MM.1S (cell line): ENCODE measurements at places on chromosomes 4 and X.

DNA sequence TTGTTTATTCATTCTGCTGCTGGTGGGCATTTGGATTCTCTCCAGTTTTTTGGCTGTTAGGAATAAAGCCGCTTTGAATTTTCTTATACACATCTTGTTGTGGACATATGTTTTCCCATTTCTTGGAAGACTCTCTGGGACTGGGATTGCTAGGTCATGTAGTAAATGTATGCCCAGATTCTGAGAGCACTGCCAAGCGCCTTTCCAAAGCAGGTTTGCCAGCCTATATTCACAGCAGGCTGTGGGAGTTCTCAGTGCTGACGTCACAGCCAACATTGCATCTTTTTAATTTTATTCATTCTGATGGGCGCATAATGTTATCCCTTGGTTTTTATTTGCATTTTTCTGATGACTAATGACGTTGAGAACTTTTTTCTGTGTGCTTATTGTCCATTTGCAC lies 24.1 kb downstream of the TMEM271 start:
- DNase-seq: no peak

DNA sequence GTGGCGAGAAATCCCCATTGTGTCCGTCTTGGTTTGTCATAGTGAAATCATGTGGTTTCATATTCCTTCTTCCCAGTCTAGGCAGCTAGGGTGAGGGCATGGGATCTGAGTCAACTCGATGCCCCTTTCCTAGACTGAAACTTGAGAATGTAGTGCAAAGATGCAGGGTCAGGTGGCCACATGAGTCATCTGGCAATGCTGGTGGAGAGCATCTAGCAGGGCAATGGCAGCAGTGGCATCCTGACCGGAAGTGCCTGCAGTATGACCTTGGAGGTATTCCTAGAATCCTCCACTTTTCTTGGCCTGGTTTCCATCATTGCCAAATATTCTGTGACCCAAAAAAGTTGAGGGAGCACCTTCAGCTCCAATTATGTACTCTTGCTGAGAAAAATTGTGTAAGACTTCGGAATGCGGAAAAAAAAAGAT lies 39.1 kb upstream of the TMEM184C start:
- no peak for DNase-seq

GRCh38 chr4:68076194-68076593 lies 53.5 kb downstream of the TMPRSS11F start:
- no peak for DNase-seq

DNA sequence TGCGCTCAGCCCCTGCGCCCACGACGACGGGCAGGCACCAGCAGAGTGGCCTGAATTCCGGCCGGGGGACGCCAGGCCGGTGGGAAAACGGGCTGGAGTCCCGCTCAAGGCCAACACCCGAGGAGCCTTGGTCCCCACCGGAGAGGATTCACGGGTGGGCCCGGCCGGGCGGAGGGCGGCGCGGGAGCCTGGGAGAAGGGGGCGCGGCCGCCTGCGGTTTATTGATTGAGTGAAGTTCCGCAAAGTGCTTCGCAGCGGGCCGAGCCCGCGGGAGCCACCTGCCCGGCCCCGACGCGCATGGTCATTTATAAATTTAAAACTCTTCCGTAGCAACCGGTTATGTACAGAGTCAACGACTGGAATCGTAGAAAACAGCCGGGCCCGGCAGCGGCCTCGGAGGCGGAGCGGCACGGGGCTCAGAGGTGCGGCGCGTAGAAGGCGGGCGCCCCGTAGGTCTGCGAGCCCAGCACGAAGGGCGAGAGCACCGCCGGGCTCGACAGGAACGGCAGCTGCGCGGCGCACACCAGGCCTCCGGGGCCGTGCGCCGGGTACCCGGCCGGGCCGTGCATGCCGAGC lies 3.6 kb downstream of the NKX1-1 start:
- DNase-seq: no peak

DNA sequence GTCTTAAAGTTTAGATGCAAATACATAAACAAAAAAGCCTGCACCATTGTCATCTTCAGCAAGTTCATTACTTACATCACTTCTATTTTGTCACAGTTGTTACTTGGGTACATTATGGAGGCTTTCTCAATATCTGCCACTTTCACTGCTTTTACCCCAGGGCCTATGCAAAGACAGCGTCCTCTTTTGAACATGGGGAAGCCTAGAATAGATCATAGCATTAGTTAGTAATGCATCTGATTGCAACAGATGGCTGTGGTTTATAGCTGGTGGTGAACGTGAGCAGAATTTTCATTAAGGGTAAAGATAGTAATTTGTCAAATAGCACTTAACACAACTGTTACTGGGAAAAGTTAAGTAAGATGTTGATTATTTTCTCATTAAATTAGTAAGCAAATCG lies 729 bp downstream of the CXCL11 start:
- no peak for DNase-seq

DNA sequence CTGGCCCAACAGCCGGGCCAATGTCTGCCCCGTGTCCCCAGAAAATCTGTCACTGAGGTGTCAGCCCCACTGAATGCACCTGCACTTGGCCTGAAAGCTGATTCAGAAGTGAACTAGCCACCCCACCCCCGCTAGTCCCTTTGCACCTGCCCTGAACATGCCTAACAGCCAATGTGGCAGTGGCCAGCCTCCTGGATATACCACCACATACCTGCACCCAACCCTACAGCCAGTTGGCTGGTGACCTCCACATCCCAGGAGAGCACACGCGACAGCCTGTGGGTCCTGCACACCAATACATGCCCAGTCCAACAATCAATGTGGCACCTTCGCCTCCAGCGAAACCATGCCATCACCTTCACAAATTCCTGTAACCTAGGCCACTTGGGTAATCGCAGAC lies 116.7 kb downstream of the GALNTL6 start:
- DNase-seq: no peak

GRCh38 chr4:19684084-19684483 lies 567.6 kb upstream of the SLIT2 start:
- DNase-seq: no peak

GRCh38 chr4:171742436-171742835 lies 70.8 kb upstream of the GALNTL6 start:
- DNase-seq: no peak

- no peak for DNase-seq
Observed at GRCh38 chr4:136863756-136864155, 668.5 kb downstream of the PCDH18 start.

GRCh38 chr4:78585633-78586032 lies 34.1 kb downstream of the ANXA3 start:
- no peak for DNase-seq

DNA sequence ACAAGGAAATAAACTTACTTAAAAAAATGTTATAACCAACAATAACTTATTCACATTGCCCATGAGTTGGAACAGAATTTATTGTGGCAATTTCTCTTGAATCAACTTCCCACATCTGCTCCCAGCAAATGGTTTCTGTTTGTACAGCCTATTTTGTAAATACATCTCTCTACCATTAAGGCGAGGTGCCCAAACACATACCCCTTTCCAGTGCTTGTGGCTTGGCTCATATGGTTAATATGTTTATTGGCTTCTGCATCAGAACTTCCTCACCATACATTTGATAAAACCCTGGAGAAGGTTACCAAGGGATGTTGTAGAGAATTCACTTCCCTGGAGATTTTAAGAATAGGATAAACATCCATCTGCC lies 207.1 kb downstream of the SOWAHB start:
- DNase-seq: no peak

- no peak for DNase-seq
Observed at GRCh38 chr4:128979934-128980333, 113.4 kb downstream of the SCLT1 start.

- no peak for DNase-seq
Observed at GRCh38 chrX:110277609-110278008, 40.3 kb downstream of the AMMECR1 start.

GRCh38 chrX:39826813-39827543 lies 270.8 kb downstream of the BCOR start:
- no peak for DNase-seq

- DNase-seq: no peak
Observed at GRCh38 chrX:53606456-53606855, 80.1 kb downstream of the HUWE1 start.

DNA sequence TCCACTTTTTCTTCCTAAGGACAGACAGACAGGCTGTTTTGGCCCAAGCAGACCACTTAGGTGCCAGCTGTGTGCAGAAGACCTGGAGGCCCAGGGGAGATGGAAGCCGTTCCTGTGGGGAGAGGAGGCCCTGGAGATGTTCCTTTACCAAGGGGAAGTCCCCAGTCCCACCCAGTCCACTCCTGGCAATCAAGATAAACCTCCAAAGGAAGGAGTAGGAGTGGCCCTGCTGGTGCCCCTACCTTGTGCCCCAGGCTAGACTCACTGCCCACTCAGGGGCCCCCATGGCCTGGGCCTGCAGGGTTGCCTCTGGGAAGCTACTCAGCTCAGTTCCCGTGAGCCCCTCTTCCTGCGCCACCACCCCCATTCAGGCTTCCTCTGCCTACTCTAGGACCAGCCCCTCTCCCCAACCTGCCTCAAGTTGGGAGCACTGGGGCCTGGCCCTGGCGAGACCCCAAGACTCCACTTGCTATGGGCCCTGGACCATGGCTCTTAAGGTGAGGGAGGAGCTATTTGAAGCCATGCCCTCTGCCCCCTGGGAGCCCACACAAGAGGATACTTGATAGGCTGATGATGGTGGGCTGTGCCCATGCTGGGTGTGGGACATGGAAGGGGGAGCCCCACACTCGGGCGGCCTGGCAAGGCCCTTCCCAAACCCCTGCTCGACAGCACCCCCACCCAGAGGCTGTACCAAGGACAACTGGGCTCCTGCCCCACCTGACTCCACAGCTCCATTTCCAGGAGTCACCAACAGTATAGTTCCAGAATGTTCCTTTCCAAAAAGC lies 24.8 kb upstream of the RNF4 start:
- no peak for DNase-seq

- no peak for DNase-seq
Observed at GRCh38 chrX:115525486-115525885, 35.5 kb upstream of the PLS3 start.

DNA sequence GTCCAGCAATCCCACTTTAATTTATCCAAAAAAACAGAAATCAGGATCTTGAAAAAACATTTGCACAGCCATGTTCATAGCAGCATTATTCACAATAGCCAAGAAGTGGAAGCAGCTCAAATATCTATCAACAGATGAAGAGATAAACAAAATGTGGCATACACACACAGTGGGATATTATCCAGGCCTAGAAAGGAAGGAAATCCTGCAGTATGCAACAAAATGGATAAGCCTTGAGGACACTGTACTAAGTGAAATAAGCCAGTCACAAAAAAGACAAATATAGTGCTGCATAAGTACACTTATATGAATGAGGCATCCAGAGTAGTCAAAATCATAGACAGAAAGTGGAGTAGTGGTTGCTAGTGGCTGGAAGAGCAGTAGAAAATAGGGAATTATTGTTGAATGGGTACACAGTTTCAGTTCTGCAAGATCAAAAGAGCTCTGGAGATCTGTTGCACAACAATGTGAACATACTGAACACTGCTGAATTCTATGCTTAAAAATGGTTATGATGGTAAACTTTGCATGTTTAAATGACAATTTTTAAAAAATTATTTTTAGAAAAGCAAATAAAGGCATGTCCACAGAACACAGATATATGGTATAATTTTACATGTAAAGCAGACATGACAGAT lies 25.6 kb downstream of the CHM start:
- DNase-seq: no peak

GRCh38 chr4:154738426-154738825 lies 5.4 kb upstream of the LRAT start:
- no peak for DNase-seq

DNA sequence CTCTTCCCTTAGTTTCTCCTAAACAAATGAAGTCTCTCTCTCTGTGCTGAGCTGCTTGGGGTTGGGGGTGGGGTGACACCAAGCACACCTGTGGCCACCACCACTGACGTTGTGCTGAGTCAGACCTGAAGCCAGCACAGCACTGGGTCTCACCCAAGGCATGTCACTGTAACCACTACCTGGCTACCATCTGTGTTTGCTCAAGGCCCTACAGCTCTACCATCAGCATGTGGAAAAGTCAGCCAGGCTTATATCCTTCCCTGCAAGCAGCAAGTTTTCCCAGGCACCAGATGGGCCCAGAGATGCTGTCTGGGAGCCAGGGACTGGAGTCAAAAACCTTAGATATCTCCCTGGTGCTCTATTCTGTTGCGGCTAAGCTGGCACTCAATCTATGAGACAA lies 6.9 kb downstream of the CXCL10 start:
- DNase-seq: peak; percentile 98

DNA sequence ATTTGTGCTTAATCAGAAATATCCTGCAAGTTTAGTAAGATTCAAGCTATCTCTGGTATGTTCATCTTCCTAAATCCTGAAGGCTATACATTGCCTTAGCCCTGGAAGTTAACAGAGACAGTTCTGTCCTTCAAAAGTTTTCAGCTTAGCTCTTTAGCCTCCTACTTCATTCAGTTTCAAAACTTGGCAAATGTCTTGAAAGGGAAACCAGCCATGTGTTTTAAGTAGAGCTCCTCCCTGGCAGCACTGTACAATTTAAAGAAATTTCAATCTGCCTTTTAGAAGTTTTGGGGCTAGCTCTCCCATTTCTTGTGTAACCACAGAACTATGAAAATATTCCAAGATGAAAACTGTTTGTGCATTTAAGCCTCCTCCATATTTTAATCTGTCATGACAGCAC lies 47.0 kb downstream of the FANCB start:
- no peak for DNase-seq

DNA sequence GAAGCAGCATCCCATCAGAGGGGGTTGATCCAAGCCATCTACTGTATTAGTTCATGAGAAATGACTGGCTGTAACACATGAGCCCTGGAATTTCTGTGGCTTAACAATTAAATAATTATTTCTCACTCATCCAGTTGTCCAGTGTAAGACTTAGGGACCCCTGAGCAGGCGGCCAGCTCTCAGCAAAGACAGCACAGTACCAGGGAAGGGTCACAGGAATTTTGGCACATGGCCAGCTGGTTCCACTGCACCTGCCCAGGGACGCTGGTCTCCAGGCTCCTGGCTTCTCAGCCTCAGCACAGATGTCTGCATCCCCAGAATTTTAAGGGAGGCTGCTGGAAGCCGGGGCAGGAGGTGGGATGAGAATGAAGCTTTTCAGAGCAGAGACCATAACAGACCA lies 93.7 kb upstream of the DHRSX start:
- DNase-seq: no peak

DNA sequence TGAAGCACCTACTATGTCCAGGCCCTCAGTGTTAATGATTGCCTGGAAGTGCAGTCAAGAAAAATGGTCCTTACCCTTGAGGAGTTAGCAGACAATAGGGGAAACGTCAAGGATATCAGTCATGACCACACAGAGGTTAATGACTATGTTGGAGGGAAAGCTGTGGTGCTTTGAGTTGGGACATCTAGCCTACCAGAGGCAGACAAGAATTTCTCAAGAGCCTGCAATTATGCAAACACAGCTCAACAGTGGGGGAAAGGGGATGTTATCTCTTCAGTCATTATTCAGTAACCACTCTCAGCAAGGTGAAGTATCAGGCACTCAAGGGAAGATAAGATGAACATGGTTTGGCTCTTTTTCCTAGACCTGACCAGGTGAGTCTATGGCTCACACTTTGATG lies 7.0 kb upstream of the FGFBP1 start:
- no peak for DNase-seq

- DNase-seq: no peak
Observed at GRCh38 chrX:136733613-136734012, 47.1 kb downstream of the ARHGEF6 start.

GRCh38 chrX:63686878-63687714 lies 97.9 kb downstream of the ARHGEF9 start:
- peak; percentile 52 for DNase-seq

GRCh38 chr4:124065936-124066335 lies 646.6 kb downstream of the ANKRD50 start:
- DNase-seq: no peak
